ENCODE measurements at places on chromosomes 6 and 20.

- DNase-seq, result no peak
These were observed 126.5 kb upstream of the HDGFL1 start for GRCh38 chr6:22442826-22443225.

- no peak for DNase-seq
These were observed 103.8 kb upstream of the LY86 start for GRCh38 chr6:6484681-6485080.

DNA sequence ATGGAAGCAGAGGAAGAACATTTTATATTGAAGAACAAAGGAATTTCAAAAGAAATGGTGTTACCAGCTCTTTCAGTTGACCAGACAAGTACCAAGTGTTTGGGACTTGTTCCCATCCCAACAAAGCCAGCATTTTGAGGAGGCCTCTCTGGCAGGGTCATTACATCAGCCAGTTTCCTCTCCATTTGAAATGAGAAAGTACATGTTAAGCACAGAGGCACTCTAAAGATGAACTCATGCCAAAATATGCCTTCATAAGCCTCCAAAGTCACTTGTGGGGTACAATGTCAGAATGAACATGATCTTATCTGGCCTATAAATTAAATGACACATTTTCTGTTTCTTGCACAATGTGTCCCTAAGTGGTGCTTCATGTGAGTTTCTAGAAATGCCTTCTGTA lies 223.9 kb downstream of the PRL start:
- DNase-seq, result no peak

- peak; percentile 73 for DNase-seq
These were observed 71.5 kb downstream of the HFE start for GRCh38 chr6:26158581-26159356.

DNA sequence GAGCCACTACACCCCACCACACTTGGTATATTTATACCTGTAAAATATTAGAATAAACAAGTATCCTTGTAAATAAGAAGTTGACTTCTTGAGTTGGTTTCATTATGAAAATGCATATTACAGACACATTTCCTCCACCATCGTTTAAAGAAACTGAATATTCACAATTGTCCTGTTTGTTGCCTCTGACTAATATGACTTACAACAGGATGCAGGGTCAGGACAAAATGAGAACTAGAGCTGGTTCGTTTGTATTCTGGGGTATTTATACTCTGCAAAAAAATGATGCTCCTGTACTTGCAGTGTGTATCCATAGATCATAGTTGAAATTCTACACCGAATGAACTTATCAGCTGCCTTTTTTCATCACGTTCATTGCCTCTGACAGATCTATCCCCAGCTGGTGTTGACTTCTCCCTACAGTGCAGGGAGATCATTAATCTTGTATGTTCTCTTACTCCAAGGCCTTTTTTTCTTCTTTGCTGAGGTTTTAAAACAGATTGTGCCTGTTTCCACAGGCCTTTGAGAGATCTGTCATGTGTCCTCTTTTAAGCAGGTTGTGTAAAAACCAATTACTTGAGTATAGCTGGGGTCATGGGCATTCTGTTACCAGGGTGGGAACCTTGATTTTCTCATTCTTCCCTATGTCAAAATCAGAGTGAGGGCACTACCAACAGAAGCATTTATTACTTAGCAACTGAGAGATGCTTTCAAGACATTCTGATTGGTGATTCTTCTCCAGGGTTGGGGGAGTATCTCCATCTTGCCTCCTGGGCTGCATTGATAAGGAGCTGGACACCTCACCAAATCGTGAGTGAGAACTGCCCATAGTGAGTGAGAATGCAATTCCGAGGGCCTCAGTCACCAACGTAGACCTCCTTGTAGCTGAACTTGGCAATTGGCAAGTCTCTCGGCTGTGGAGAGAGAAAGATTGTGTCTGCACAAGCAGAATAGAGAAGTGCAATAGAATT lies 78.8 kb upstream of the CD83 start:
- DNase-seq, result no peak

DNA sequence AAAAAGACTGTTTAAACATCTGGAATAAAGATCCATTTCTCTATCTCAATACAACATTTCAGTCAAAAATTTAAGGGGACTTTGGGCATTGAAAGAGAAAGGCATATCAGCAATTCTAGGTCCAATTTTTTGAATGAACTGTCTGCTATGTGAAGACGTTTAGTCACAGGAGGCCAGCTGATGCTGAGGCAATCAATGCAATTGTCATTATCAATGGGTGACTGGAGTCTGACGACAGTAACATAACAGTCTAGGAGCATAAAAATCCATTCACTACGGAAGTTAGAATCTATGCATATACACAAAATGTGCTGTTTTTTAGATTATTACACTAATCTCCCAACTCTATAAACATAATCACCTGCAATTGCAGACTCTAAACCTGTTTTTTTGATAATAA lies 37.8 kb downstream of the TENT5A start:
- DNase-seq, result no peak

- DNase-seq, result no peak
These were observed 98.4 kb upstream of the MANEA start for GRCh38 chr6:95478941-95479340.

DNA sequence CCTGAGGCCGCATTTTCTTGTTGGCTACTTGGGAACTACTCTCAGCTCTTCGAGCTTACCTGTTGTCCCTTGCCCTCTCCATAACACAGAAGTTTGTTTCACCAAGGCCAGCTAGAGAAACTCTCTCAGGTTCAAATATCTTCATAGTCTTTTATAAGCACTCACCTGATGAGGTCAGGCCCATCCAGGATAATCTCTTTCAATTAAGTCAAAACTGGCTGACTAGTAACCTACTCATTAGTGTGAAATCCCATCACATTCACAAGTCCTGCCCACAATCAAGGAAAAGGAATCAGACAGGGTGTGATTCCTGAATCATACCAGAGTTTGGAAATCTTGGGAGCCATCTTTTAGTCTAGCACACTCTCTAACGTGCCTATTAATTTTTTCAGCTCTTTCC lies 195.2 kb upstream of the HS3ST5 start:
- DNase-seq, result no peak

- no peak for DNase-seq
These were observed 25.5 kb downstream of the DDO start for GRCh38 chr6:110389689-110390382.

DNA sequence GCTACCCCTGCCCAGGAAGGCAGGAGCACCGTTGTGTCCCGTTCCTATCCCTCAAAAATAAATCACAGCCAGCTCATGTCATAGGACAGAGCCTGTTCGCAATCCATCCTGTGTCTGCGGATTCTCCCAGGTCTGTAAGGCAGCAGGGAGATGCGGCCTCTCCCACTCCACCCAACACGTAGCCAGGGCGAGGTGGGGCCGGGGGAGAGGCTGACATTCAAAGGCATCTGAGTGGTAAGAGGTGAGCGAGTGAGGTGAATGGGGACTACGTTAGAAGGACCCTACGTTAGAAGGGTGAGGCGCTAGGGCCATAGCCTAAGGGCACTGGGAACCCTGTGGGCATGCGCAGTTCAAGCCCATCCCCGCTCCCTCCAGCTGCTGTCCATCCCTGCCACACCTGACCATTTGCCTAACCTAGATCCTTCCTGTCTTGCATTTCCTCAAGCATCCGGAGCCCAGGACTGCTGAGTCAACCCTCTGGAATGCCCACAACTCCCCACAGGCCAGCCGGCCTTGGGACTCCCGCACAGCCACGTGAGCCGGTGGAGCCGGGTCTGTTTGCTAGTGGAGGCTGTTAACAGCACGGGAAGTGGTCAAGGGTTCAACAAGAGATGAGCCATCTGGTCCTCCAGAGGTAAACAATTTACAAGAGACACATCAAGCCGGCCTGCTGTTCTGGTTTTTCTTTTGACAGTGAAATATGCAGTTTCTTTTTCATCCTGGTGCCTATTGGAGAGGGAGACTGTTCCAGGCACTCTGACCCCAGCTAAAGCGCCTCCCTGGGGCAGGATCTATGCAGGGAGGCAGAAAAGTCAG lies 45.9 kb downstream of the RIPOR3 start:
- peak; percentile 96 for DNase-seq

DNA sequence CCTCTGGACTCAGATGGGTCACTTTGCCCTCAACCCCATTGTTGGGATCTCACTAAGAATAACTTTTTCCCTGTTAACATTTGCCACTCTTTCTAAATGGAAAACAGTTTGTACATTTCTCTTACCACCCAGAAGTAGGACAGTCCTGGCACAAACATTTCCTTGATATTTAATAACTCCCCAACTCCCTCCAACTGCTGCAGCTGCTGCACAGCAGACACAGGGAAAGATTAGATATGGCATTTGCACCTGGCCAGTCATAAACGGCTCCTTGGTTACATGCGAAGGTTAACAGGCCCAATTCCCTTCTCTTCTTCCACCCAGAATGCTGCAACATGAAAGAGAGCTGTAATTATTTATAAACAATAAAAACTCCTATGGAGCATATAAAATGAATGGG lies 55.9 kb upstream of the SOX4 start:
- no peak for DNase-seq

- DNase-seq, result no peak
These were observed 565 bp downstream of the QKI start for GRCh38 chr6:163414946-163415619.

GRCh38 chr20:38132910-38133501 lies 32.1 kb downstream of the TGM2 start:
- DNase-seq, result no peak

- DNase-seq, result no peak
These were observed 57.0 kb upstream of the GNRH2 start for GRCh38 chr20:2986466-2986865.

DNA sequence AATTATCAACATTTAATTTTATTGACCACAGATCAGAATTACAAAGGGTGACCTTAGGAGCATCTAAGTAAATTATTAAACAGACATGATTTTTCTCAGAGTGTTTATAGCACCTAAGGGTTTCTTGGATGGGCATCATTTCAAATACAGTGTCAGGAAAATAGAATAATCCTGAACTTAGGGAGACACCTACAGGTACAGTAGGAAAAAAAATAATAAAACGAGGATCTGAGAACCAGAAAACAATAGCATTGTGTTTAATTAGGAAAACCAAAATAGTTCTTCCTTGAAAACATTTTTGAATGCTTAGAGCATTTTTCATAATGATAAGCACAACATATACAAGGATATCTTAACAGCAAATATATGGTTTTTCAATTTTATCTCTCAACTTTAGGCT lies 39.2 kb downstream of the MMUT start:
- no peak for DNase-seq

GRCh38 chr20:62804021-62804626 lies 511 bp upstream of the OGFR start:
- no peak for DNase-seq

DNA sequence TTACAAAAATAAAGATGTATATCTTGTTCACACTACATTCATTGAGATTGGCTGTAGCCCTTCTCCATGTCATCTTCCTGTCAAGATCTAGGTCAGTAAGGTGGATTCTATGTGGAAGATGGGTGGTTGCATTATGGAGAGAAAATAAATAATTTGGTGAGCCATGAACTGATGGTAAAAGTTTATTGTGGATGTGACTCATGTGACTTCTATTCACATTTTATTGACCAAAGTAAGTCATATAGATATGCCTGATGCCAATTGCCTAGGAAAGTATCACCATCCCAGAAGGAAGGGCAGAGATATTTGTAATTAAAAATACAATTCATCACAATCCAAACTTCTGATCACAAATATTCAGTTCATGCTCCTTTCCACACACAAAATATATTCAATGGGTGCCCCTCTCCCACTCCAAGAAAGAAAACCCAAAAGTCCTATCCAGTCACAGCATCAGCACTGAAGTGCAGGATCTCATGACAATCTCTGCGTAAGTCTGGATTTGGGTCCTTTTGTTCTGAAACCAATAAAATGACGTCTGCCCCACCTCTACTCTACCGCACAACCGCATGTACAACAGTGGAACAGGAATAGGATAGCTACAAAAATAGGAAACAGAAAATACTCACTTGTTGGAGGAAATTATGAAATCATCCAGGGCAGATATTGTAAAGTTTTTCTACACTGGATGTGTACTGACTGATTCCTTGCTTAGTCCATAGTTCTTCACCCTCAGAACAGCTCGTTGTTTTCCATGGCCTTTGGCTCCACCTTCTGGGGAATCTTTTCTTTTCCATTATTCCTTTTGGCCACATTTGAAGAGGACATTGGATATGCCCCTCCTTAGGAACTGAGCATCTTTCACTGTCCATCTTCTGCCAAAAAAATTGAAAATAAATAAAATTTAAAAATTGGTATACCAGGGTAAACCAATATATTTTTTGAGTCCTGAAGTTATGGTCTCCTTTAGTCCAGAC lies 16.1 kb upstream of the SLC17A3 start:
- DNase-seq, result peak; percentile 58

GRCh38 chr6:108117427-108118358 lies 43.2 kb upstream of the OSTM1 start:
- peak; percentile 24 for DNase-seq

DNA sequence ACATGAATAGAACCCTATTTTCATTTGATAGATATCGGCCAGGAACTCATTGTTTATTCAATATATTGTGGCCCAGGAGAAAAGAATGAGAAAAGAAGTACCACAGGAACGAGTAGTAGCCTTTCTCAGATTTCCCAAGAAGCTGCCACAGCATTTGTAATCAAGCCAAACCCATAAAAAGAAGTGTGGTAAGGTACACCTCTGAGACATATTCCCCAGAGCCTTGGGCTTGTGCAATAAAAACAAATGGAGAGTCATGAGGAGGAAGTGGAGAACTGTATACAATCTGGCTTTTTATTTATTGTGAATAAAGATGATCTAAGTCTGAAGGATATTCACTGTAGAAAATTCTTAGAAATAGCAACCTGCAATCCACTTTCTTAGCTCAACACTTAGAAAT lies 36.7 kb downstream of the KIF6 start:
- DNase-seq, result no peak

DNA sequence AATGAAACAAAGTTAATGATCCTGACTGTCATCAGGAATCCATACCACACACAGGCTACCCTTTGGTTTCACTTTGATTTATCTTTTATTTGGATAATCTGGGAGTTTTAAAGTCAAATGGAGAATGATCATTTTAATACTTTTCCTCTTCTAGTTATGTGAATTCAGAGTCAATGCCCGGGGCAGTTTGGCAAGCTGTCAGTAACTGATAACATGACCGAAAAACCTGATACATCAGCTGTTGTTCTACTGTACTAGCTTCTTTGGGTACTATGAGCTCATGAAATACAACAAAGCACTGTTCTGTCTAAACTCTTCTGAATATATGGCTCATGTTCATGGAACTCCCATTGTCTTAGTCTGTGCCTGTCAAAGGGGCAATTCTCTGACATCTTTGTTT lies 30.2 kb downstream of the KLHL31 start:
- DNase-seq, result no peak

All from LoVo (cell line).